Urinary bladder (tissue), 4 donors: ENCODE measurements at places on chromosomes 5 and 9. TPM values are rescaled to one million over a fixed set of nuclear protein-coding genes. Genes with fewer than 3 reads are reported as not detected.

- DNase-seq = no peak
These were observed 227.3 kb upstream of the DAB2 start for GRCh38 chr5:39652036-39652435.

TAF1L gene
- polyA plus RNA-seq = 0.01 TPM

- DNase-seq = no peak
These were observed 516.5 kb downstream of the KIF4B start for GRCh38 chr5:155530046-155530445.

GRCh38 chr5:139299486-139299885, 5.9 kb downstream of the MATR3 start:
- DNase-seq = no peak

DNA sequence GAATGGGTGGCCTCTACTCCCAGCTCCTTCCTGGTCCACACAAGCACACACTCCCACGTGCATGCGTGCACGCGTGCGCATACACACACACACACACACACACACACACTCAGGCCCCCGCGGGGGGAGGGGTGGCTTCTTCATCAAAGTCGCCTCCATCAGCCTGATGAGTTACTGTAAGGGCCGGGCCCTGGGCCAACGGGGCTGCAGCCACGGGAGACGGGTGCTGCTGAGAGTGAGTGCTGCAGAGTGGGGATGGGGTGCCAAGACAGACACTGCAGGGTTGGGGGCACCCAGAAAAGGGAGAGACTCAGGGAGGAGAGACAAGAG, 18.1 kb downstream of the CNTFR start:
- DNase-seq = no peak

CYSRT1 gene
- 0.71 TPM for polyA plus RNA-seq

DNA sequence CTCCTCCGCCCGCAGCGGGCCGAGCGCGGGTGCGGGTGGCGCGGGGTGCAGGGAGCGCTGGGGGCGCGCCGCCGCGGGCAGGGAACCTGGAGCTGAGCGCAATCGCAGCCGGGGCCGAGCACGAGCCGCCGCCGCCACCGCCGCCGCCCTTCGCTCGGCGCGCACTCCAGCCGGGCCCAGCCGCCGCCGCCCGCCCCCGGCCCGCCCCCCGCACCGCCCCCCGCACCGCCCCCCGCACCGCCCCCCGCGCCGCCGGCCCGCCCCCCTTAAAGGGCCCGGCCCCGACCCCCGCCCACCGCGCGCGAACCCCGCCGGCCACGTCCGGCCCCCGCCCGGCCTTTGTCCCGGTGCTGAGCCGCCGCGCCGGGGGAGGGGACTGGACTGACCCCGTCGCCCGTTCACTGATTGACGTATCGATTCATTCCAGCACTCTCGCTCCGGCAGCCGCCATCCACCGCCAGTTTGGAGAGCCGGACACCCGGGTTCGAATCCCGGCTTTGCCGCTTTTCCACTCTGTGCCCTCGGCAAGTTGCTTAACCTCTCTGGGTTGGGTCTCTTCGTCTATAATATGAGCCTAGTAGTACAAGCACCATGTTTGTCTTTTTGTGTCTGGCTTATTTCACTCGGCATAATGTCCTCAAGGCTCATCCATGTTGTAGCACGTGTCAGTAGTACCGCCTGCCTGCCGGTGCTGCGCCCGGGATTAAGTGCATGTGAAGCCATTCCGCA, at the start of gene SH3PXD2B:
SH3PXD2B (minus strand) TSS at position 168 of the 729 bp plus-strand sequence. CDS start 173 bp downstream, outside the sequence.
- no peak for DNase-seq

GRCh38 chr9:22440841-22441240, 5.8 kb upstream of the DMRTA1 start:
- DNase-seq = no peak

- peak; percentile 69 for DNase-seq
These were observed 76.7 kb downstream of the ARSB start for GRCh38 chr5:78908173-78909061.

DNA sequence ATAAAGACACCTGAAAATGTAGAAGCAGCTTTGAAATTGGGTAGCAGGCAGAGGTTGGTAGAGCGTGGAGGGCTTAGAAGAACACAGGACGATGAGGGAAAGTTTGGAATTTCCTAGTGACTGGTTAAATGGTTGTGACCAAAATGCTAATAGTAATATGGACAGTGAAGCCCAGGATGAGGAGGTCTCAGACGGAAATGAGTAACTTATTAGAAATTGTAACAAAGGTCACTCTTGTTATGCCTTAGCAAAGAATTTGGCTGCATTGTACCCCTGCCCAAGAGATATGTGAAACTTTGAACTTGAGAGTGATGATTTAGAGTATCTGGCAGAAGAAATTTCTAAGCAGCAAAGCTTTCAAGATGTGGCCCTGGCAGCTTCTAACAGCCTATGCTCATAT, 382.5 kb downstream of the KCNN2 start:
- DNase-seq = no peak

FGD3 gene
- polyA plus RNA-seq = 5.8 TPM

DNA sequence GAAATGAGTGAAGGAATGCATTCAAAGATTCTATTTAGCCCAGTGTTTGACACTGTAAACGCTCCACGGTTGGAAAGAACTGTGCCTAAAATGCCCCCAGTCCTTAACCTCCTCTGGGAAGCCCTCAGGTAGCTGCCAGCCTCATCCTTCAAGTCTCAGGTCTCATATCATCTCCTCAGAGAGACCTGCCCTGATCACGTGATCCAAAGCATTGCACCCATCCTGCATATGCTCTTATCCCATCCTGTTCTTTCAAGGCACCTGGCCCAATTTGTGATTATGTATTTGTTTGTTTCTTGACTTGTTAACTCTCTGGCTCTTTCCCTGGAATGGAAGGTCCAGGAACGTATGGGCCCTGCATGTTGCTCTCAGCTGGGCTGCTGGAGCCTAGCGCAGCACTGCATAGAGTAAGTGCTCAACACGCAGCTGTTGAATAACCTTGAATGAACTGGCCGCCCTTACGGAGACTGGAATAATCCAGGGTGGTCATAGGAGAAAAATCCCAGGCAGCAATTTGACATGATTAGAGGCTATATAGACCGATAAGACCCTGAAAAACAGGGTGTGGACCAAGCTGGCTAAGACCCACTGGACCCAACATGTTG, 8.7 kb downstream of the C1QTNF2 start:
- no peak for DNase-seq

DNA sequence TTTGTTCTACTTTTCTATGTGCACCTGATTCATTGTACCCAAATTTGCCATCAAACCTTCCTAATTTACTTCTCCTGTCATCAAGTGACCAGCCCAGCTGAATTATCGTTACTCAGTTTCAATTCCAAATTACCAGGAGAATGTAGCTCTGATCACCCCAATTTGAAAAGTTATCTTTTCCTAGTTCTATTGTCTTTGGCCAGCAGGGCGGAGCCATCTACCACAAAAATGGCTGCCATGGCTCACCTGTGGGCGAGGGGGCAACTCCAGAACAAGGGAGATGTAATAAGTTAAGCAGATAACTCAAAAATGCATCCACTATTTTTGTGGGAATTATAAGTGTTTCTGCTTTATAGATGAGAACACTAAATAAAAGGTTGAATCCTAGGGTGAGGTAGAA, 133.8 kb upstream of the MOCS2 start:
- DNase-seq = no peak

WWC1 gene
- 2.1 TPM for polyA plus RNA-seq
